ENCODE measurements at places on chromosomes 16 and 17.
A peak's percentile ranks its signal among the peaks of the same experiment; 100 is the strongest.

DNA sequence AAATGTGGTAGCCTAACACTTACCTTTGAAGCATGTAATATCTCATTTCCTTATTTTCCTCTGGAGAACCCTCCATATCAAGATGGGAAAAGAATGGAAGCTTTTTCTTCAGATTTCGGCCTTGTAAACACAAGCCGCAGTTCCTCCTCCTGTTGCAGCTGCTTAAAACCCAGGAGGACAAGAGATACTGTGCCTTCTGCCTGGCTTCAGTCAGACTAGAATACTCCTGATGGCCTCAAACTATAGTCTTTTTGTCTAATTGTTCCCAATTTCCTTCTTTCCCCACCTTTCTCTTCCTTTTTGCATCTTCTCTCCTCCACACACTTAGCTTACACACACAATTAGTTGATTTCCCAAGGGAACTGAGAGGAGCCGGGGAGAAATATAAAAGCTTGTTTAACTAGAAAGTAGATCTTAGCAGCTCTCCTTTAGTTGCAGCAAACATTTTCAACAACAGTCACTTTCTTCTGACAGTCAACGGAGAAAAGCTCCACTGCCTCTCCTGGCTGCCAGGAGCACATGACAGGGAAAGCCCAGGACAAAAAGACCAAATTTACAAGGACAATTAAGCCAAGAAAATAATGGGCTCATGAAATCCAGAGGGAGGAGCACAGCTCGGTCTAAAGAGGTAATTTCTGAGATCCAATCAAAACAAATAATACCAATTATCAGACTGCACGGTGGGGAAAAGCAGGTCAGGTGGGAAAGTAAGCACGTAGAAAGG lies 76.4 kb upstream of the C17orf78 start:
- DNase-seq: no peak

DNA sequence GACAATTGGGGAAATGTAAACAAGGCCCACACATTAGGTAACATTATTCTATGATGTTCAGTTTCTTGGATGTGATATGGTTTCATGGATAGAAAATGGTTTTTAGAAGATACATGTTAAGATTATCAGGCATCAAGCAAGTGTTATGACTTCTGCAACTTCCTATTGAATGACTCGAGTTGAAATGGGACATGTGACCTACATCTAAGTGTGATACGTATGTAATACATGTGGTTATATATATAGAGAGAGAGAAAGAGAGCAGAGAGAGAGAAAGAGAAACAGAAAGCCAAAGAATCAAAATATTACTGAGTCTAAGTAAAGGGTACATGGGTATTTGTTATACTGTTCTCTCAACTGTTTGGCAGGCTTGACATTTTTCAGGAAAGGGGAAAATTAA lies 1.7 kb downstream of the TMEM170A start:
- no peak for DNase-seq

DNA sequence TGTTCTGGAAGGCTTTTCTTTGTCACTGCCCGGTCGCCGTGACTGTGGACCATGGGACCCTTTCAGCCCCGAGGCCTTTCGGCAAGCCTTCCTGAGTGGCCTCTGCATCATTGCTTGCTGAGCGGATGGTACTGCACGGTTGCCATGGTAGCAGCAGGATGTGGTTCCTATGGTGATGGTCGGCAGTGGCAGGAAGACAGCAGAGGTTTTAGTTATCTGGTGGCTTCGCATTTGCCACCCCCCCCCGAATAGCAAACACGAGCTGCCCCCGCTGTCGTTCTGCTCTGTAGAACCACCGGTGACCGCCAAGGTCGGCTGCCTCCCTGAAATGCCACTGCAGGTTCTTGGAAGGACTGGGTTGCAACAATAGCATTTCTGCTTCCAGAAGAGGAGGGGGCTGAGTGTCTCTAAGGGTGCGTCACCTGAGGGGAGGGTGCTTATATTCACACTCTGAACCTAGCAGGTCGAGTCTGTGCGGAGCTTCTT lies 76.6 kb downstream of the CMIP start:
- DNase-seq: no peak

DNA sequence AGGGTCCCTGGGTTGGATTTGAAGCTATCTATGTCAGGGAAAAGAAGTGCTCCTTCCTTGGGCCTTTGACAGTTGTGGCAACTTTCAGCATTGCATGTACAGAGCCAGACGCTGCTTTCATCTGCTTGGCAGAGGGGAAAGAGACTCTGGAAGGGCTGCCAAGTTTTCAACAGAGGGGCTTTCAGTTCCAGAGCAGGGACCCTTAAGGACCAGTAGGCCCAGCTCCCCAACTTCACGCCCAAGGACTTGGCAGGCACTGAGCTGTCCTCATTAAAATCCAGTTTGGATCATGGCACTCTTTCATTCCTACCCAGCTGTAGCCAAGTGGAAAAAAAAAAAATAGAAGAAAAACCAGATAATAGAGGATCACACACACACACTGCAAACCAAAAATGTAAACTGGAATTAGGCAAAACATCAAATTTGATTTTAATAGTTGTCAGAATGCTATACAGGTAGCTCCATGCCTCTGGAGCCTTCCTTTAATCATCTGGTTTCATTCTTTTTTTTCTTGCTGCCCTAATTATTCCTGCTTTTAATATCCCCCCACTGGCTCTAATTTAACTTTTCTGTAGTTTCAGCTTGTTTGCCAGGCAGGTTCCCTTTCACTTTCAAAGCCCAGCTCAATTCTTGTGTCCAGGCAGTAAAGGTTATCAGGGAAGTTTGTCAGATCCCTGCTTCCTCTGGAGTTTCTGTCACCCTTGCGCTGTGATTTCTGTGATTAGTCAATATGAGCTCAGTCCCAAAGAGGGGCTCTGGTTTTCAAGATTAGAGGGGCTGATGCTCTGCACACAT lies 702.6 kb upstream of the CDH8 start:
- no peak for DNase-seq

DNA sequence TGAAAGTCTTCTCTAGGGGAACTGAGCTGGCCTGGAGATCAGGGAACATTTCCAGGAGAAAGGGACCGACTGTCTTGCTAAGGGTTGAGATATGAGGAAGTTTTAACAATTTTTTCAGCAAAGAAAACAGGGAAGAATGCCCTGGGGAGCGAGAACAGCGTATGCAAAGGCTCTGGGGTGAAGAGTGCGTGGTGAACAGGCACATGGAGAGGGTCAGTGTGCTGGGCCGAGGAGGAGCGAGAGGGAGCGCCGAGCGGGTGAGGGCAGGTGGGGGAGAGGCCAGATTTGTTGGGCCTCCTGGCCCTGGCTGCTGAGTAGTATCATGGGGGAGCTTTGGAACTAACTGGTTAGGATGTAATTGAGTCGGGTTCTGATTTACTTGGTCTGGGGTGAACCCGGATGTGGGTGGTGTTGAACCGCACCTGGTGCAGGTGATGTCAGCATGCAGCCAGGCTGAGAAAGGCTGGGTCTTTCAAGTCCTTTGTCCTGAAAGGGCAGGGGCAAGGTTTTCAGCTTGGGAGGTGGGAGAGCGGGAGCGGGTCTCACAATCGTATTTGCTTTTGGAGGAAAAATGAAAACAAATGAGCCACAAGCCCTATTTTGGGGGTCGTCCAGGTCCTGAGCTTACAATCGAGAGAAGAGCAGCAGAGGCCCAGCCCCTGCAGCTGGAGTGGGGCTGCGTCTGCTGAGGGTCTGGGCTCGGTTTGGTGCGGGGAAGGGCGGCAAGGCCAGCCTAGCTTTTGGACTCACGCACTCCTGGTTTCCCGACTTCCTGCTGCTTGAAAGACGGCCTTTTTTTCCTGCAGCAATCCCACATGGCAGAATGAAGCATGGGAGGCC lies 11.1 kb upstream of the WFDC1 start:
- no peak for DNase-seq

DNA sequence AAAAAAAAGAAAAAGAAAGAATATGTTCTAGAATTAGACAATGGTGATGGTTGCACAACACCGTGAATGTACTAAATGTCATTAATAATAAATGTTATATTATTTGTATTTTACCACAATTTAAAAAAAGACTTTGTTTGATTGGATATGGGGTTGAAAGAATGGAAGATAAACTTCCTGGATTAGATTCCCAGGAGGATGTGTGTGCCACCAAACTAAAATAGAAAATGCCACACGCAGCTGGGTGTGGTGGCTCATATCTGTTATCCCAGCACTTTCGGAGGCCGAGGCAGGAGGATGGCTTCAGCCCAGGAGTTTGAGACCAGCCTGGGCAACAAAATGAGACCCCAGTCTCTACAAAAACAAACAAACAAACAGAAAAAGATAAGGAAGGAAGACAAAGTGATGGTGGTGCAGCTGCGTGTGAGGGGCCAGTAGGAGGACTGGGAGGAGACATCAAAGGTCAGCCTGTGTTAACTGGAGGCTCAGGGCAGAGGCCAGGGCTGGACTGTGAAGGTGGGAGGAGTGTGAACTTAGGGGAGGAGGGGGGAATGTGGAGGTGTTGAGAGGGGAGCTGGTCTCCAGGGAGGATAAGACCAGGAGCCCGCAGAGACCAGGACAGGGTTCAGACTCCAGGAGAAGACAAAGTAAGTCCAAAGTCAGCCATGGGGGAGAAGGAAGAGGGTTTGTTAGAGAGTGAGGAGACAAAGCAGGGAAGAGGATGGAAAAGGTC lies 4.1 kb downstream of the PECAM1 start:
- DNase-seq: no peak

DNA sequence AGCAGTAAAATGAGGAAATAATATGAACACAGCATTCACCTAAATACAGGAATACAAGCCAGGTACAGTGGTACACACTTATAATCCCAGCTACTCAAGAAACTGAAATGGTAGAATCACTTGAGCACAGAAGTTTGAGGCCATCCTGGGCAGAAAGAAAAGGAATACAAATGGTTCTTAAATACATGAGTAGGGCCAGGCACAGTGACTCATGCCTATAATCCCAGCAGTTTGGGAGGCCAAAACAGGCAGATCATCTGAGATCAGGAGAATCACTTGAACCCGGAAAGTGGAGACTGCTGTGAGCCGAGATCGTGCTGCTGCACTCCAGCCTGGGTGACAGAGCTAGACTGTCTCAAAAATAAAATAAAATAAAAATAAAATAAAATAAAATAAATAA lies 23.0 kb upstream of the SMG8 start:
- DNase-seq: no peak

DNA sequence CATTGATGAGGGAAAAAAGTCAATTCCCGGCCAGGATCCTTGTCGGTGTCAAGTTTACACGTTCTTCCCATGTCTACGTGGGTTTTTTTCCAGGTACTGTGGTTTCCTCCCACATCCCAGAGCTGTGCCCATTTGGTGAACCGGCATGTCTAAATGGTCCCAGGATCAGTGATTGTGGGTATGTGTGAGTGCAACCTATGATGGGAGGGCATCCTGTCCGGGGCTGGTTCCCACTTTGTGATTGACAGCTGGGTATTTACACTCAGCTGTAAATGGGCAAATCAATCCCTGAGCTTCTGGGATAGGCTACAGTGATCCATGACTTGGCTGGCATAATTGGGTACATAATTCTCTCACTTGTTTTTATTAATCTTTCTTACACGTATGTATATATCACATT lies 91.2 kb upstream of the IRX6 start:
- DNase-seq: no peak

- DNase-seq: no peak
These were observed 6.7 kb upstream of the C17orf107 start for GRCh38 chr17:4892499-4893221.

- DNase-seq: no peak
These were observed 105.5 kb downstream of the MYO1D start for GRCh38 chr17:32771396-32771795.

DNA sequence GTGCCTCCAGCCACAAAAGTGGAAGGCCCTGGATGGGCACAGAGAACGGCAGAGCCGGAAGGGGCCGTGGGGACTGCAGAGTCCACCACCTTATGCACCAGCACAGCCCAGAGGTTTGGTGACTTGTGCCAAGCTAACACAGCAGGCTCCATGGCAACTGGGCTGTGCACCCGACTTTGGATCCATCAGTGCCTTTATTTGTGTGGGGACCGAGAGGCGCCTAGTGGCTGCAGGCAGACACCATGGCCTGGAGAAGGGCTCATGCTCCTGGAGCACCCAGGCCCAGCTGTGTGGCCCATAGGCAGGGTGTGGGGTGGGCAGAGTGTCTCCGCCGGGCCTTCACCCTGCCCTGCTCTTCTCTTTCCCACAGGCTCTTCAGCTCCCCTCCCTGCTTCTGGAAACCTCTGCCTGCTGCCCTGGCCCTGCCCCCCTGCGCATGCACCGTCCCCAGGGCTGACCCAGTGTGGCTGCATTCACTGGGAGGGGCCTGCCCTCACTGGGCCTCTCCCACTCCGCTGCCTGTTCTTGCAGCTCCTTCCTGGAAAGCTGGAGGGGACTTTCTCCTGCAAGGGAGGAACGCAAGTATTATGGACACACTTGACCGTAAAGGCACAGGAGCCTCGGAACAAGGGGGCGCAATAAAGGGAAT lies 10.1 kb downstream of the C16orf90 start:
- DNase-seq: no peak

DNA sequence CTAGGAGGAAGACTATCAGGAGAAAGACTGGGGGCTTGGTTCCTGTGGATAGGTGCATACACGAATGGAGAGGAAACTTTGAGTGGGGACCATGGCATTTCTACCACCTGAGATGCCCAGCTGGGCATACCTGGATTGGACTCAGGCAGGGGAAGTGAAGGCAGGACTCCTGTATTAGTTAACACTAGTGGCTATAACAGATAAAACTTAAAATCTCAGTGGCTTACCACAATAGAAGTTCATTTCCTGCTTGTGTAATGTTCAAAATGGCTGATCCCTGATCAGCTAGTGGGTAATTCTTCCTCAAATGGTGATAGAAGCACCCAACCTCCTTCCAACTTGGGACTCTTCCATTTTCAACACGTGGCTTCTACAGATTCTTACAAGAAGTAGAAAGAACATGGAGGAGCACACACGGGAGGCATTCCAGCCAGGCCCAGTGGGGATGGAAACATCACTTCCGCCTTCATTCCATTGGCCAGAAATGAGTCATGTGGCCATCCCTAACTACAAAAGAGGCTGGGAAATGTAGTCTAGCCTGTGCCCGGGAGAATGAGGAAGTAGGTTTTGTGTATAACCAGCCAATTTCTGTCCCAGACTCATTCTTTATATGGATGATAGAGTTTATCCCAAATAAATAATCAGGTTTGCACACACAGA lies 112.1 kb downstream of the UTP18 start:
- peak; percentile 38 for DNase-seq

- peak; percentile 32 for DNase-seq
These were observed 416 bp downstream of the KIFC3 start for GRCh38 chr16:57801809-57802340.

DNA sequence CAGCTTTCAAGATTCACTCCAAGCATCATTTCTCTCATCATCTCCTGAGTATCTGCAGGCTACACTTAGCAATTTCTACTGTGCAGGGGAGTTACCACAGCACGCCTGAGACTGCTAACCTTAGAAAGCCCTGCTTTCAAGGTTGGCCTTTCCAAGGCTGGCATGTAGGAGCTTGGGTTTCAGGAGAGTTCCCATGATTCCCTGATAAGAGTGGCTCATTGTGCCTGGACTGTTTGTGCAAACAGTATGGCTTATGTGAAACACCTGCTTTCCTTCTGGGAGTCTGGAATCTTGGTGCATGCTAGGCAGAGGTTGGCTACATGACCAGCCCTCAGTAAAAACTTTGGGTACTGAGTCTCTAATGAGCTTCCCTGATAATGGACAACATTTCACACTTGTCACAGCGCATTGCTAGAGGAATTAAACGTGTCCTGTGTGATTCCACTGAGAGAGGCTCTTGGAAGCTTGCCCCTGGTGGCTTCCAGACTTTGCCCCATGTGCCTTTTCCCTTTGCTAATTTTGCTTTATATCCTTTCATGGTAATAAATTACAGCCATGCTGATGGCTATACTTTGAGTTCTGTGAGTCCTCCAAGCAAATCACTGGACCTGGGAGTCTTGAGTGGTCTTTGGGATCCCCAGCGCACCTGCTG lies 19.7 kb upstream of the RGS9 start:
- DNase-seq: no peak

All from WTC11 (cell line).